ENCODE measurements at places on chromosomes 6 and 20.

GRCh38 chr6:36196113-36196879 is at the start of gene BRPF3:
BRPF3 (plus strand) TSS chr6:36196744; CDS start chr6:36200323, 3,579 bp downstream.
- DNase-seq = peak; percentile 64

DNA sequence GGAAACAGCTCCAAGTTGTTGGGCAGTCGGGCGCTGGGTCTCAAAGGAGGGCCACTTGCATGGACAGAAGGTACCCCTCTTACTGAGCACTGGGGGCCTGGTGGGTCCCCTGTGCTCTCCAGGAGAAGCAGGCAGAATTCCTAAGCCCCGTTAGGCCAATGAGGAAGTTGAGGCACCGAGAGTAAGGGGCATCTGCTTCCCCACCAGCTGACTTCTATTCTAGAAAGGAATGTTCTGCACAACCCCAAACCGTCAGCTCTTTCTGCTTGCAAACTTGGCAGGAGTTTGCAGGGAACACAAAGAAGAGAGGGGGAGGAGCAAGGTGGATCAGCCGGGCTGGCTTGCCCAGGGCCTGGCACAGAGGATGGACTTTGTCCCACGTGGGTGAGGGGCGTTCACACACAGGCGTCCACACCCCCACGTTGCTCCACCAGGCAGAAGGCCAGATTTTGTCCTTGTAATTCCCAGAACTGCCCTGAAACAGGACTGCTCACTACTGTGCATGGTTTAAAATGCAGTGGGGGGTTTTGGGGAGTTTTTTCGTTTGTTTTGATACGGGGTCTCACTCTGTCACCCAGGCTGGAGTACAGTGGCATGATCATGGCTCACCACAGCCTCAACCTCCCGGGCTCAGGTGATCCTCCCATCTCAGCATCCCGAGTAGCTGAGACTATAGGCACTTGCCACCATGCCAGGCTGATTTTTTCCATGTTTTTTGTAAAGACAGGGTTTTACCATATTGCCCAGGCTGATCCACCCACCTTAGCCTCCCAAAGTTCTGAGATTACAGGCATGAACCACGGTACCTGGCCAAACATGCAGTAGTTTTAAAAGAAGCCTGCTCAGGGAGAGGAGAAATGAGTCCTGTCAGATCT is 93.3 kb downstream of the SNX5 start:
- no peak for DNase-seq

- no peak for DNase-seq
Measured at GRCh38 chr6:152727507-152727906, 23.1 kb upstream of the VIP start.

- DNase-seq = peak; percentile 35
Measured at GRCh38 chr6:143059663-143060353, 881 bp upstream of the AIG1 start.

DNA sequence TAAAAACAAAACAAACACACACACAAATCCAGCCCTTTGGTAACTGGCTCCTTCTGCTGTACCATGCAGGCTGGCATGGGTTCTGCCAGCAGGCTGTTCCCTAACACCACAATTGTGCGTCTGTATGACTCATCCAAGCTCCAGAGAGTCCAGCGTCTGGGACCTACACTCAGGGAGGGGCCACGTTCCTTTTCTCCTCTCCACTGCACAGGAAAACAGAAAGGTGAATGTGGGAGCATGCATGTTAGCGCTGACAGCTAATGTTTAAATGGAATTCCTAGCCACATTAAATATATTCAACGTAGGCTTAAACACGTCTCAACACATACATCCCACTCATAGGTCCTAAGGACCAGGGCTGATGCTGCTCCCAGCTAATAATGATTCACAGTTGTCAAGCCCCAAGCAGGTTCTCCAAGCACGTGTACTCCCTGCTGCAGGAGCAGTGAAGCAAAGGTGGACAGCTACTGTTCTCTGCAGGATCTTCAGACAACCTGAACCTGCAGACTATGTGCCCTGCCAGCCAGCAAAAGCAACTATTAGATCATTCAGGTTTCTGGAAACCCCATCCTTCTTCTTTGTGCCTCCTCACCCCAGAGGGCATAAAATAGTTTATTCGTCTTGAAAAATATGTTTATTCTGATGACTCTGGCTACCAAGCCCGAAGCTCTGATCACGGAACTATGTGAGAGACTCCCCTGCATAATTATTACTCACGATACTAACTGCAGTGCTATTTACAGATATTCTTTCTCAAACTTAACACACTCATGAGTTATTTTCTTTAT is 20.9 kb downstream of the MAP1LC3A start:
- no peak for DNase-seq

DNA sequence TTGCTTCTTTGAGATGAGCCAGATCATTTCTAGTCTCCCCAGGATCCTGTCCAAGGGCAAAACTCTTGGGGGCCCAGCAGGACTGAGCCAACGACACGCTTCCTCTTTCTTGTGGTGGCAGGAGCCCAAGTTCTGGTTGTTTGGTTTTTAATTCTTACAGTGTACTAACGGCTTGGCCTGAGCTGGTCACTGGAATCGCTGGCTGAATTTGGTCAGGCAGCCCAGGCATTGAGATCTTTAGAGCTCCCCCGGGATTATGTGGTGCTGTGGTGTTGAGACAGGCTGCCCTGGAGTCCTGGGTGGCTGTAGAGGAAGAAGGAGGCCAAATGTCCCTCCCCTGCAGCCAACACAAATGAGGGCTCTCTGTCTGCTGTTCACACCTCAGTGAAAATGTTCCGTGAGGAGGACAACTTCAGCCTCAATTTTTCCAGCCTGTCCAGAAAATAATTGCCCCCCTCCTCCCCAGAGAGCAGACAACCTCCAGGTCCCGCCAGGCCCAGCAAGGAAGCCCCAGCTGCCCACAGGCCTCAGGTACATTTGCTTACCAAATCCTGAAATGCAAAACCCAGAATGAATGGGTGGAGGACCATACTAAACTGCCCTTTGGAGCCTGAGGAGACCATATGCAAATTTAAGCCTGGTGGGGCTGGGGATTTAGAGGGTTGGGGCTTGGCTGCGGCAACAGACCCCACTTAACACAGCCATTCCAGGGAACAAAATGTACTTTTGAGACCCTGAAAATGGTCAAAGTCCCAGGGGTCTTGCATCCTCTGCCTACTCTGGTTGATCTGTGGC is 23.6 kb downstream of the BNIP5 start:
- DNase-seq = no peak

GRCh38 chr6:44045672-44046015 is 81.6 kb downstream of the MRPL14 start:
- no peak for DNase-seq

DNA sequence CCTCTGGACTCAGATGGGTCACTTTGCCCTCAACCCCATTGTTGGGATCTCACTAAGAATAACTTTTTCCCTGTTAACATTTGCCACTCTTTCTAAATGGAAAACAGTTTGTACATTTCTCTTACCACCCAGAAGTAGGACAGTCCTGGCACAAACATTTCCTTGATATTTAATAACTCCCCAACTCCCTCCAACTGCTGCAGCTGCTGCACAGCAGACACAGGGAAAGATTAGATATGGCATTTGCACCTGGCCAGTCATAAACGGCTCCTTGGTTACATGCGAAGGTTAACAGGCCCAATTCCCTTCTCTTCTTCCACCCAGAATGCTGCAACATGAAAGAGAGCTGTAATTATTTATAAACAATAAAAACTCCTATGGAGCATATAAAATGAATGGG is 55.9 kb upstream of the SOX4 start:
- DNase-seq = no peak

DNA sequence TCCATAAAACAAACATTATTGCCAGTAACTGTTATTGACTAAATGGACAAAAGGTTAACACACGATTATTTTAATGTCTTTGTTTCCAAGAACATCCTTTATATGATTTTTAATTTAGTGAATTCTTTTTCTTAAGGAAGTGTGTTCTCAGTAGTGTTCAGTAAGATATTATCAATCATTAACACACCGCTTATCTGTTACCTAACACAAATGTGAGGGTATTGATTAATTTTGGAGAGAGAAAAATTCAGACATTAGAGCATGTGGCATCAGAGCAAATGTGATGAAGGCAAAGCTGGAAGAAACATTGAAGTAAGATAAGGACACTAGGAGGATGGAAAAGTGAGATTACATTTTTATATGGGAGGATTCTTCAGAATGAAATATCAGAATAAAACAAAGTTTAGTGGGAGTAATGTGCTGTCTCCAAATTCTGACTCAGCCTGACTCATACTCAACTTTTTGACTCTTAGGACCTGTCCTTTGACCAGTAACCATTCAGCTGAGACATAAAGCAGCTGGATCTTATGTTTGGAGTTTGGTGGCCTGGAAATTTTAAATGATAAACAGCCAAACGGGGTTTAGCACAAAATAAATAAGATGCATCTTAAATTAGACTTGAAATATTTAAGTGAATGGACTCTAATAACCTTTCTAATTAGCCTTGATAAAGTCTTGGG is 348.6 kb downstream of the CD109 start:
- DNase-seq = no peak

DNA sequence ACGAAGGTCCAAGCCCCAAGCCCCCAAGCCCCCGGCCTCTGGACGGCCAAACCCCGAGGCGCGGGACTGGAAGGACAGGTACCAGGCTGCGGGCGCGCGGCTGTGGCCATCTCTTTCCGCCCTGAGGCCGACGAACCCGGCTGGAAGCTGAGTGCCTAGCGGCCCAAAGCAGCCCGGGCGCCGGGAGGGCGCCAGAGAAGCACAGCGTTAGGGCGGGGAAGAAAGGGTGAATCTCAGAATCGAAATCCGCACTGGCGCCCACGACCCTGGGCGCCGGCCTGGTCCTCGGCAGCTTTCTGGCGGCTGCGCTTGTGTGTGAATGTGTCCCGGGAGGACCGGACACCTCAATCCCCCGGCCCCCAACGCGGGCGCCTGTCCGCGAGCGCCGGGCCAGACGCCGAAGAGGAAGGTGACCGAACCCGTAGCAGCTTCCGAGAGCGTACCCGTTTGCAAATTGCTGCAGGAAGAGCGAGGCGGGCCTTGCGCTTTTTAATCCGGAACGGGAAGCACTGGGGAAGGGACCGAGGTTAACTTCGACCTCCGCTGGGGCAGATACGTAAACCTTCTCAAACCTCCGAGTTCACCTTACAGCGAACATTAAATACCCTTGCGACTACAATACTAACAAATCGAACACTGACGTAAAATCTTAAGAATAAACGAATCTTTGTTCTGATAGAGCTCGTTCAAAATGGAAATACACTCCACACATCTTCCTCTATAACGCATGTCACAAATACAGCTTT is 2.9 kb downstream of the NRN1 start:
- no peak for DNase-seq

DNA sequence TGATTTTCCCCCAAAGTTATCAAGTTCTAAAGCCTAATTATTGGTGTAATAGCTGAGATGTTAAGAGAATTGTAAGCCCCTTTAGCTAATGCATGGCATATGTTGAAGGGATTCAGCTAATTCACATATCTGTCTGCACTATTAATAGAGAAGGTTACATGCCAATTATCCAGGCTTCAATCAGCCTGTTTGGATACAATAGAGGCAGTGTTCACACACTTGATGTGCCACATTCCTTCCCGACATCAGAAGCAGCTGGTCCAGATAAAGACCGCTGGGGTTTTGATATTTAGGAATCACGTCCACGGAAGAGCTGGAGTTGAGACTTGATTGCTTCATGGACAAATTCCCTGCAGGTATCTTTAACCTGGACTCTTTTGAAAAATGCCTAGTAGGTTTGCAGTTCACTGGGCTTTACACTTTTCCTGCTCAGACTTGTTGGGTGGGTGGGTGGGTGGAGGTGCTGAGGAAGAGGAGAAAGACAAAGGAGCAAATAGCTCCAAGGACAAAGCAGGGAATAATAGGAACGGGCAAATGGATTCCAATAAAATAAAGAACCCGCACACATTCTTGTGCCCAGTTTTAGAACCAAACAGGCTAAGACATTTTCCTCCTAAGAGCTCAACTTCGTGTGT is 142.6 kb upstream of the ZNF217 start:
- DNase-seq = no peak

GRCh38 chr6:29887819-29888776 is 54.2 kb upstream of the HLA-A start:
- DNase-seq = peak; percentile 88

GRCh38 chr6:15375638-15376290 is 129.9 kb downstream of the JARID2 start:
- no peak for DNase-seq

- no peak for DNase-seq
Measured at GRCh38 chr6:2740581-2740980, 10.1 kb downstream of the MYLK4 start.

- peak; percentile 58 for DNase-seq
Measured at GRCh38 chr6:7910654-7911344, at the start of gene TXNDC5. TXNDC5 (minus strand) TSS chr6:7910788; CDS start chr6:7910776, 12 bp downstream.

- peak; percentile 7 for DNase-seq
Measured at GRCh38 chr6:16168858-16169257, 40.0 kb downstream of the MYLIP start.

- no peak for DNase-seq
Measured at GRCh38 chr6:125370343-125370742, 68.6 kb upstream of the HDDC2 start.

DNA sequence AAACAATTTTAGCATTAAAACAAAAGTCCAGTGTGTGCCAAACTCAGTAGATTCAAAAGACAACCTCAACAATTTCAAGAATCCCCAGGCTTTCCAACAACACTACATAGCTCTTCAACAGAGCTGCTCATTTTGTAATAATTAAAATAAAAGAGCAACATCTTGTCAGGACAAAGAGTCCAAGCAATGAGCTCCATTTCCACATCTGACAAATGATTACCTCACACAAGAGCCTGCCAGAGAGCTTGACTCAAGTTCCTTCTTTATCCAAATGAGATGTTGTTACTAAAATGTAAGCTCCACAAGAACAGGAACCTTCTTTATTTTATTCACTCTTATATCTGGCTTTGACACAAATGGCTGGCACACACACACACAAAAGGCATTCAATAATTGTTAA is 449.8 kb downstream of the HACE1 start:
- no peak for DNase-seq

DNA sequence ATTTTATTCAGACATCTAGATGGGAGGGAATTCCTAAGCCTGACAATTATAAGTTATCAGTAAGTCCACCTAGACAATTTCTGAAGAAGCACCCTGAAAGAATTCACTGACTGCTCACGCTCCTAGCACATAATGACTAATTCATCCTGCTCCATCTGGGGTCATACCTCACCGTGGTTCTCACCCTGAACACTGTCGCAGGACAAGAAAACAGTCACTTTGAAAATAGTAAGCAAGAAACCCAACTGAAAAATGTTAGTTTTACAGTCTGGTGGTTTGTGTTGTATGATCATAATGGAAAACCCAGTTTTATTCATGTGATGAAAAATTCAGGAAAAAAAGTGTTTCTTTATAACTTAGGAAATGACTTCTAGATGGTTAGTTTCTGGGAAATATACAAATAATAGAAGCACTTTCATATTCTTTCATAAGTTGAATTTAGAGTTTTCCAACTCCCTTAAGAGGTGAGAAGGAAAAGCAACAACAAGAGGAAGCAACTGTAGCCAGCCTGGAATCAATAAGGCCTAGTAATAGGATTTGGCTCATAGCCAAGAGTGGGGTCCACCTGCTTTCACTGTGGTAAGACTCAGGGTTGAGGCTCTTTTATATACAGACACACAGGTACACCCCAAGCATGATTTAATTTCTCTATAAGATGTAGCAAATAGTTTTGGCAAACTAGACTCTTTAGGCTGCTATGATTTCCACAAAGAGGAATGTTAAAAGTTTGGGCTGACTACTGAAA is 94.1 kb downstream of the HIVEP2 start:
- peak; percentile 52 for DNase-seq

- DNase-seq = no peak
Measured at GRCh38 chr20:25191051-25191450, 4.5 kb upstream of the ENTPD6 start.

GRCh38 chr6:119517428-119517827 is 167.9 kb upstream of the MAN1A1 start:
- no peak for DNase-seq
